ENCODE measurements at places on chromosomes 2 and 18.

- no peak for DNase-seq
These were observed 678.0 kb downstream of the RNF144A start for GRCh38 chr2:7595206-7595605.

GRCh38 chr2:97005353-97005752 is 19.0 kb upstream of the FAM178B start:
- DNase-seq: no peak

DNA sequence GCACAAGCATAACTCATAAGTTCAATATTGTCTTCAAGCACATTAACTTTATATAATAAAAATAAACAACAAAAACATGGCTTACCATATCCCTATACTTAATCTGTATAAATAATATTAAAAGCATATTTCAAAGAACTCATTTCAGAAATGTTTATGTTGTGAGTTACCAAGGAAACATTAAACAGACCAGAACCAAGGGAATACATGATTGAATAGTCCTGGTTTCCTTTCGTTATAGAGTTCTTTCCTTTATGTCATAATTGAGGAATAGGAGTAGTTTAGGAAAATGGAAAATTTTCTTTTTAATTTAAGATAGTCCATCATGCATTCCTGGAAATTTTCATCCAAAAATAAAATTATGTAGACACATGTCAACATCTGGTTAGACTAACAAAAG is 343.0 kb downstream of the ERBB4 start:
- DNase-seq: no peak

DNA sequence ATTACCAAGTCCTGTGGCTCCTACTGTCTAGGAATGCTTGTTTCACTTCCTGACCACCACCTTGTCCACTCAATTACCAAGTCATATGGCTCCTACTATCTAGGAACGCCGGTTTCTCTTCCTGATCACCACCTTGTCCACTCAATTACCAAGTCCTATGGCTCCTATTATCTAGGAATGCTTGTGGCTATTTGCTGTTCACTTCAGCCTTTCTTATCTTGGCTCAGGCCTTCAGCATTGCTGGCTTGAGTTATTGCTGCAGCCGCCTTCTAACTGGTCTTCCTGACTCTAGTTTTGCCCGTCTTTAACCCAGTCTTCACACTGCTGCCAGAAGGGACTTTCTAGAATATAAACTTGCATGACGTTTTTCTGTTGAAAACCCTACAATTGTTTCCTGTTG is 82.5 kb upstream of the GAREM1 start:
- DNase-seq: no peak

- no peak for DNase-seq
These were observed 271.8 kb downstream of the SRBD1 start for GRCh38 chr2:45339253-45339652.

DNA sequence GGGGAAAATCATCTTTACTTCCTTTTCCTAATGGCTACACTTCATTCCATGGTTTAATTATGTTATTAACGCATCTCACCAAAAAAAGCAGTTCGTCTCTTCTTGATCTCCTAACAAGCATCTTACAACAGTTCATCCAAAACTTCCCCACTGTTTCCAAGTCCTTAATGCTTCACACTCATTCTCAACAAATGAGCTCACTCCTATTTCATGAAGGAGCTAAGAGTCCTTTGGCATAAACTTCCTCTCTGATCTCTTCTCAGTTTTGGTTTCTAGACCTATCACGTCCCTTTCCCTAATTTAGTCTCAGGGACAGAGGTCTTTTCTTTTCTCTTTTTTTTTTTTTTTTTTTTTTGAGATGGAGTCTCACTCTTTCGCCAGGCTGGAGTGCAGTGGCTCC is 205.9 kb upstream of the SLC39A10 start:
- no peak for DNase-seq

All from epithelial cell of prostate (primary cell).